ENCODE measurements at places on chromosomes 13 and 19.
A peak's percentile ranks its signal among the peaks of the same experiment; 100 is the strongest.

GRCh38 chr19:4914736-4915501, 5.6 kb downstream of the UHRF1 start:
- peak; percentile 91 for DNase-seq

DNA sequence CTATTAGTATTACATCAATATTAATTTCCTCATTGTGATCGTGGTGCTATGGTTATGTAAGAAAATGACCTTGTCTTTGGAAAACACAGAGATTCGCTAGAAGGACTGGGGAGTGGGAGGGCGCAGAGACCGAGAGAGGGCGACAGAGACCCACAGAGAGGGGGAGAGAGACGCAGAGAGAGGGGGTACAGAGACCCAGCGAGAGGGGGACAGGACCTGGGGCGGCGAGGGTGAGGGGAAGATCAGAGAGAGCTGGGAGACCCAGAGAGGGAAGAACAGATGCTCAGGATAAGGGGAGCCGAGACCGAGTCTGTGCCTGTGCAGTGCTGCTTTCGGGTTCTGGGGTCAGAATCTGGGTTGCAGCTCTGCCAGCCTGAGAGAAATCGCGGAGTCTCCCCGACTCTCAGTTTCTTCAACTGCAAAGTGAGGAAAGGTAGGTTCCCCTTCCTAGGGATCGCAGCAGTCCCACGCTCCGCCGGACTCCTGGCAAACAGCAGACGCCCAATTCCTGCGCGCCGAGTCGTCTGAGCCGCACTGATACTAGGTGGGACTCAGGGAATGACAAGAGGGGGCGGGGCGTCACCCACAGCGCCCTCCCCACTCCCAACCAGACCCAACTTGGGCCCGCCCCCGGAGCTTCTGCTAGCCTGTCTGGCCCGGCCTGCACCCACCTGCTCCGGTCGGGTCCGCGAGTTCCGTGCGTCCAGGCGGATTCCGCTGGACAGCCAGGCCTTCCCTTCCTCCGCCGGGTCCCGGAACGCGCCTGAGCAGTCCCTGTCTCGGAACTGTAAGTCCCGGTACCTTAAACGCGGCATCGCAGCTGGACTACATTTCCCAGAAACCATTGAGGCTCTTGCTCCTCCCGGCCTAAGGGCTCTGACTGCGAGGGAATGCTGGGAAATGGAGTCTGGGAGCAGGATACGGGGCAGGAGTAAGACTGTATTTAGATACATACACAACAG, 15.3 kb downstream of the IZUMO2 start:
- DNase-seq: peak; percentile 97

DNA sequence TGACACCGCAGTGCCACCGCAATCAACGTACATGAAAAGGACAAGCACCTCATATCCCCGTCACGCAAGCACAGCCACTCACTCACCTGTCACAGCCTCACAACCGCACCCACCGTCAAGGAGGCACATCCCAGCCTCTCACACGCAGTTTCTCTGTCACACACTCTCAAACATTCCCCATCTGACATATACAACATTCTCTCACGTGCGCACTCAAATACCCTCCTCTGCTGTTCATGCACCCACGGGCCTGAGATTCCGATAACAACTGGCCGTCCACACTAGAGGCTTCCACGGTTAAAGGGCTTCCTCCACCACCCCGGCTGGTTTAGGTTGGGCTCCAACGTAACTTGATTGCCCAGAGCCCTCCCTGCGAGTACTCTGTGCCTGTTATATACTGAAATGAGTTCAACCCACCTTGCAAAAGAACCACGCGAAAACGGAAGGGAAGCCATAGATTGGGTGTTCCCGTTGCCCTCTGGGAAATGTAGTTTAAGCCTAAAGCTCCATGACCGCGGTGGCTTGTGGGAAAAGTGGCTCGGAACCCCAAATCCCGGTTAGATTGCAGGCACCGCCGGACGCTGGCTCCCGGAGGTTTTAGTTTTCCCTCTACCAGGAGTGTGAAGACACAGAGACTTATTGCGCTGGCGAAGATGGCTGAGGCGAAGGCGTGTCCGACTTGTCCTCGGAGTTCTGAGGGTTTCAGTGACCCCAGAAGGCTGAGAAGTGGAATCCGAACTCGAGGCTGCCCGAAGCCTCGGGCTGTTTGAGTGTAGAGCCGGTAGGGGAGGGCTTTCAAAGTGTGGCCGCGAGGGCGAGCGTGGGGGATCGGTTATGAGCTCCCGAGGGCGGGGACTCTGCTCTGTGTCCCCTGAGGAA, at the start of gene ZNF573:
ZNF573 (minus strand) TSS at position 460 of the 879 bp plus-strand sequence. CDS start 5,857 bp downstream, outside the sequence.
- peak; percentile 92 for DNase-seq

DNA sequence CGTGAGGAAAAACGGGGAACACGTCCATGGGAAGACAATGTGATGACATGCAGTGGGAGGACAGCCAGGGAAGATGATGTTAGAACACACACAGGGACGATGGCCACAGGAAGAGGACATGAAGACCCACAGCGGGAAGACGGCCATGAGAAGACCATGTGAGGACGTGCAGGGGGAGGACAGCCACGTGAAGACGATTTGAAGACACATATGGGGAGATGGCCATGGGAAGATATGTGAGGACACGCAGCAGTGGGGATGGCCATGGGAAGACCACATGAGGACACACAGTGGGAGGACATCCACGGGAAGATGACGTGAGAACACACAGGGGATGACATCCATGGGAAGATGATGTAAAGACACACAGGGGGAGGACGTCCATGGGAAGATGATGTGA, 83.8 kb downstream of the UQCRFS1 start:
- no peak for DNase-seq

DNA sequence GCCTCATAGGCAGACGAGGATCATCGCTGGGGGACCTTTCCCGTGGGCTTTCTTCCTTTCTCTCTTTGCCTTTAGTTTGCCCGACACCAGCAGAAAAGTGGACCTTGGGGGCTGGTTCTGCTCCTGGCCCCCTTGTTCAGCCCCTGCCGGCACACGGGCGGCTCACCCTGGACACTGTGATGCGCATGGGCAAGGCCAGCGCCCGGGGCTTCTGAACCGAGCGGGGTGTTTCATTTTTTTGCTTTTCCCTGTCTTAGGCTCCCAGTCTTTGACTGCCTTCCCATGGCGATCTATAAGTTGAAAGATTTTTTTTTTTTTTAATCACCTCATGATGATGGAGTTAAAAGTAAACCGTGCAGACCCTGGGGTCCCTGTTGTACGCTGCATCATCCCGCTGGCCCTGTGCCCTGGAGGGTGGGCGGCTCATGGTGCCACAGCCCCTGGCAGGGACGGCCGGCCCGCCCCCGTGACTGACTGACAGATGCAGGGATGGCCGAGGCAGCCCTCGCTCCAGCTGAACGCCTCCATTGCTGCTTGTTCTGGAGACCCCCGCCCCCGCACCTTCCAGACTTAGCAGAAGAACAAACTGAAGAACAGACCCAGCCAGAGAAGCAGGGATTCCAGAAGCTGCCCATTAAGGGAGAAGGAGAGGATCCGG, 9.6 kb downstream of the TSSK6 start:
- no peak for DNase-seq

GRCh38 chr19:15212711-15213110, 11.9 kb upstream of the NOTCH3 start:
- DNase-seq: no peak

DNA sequence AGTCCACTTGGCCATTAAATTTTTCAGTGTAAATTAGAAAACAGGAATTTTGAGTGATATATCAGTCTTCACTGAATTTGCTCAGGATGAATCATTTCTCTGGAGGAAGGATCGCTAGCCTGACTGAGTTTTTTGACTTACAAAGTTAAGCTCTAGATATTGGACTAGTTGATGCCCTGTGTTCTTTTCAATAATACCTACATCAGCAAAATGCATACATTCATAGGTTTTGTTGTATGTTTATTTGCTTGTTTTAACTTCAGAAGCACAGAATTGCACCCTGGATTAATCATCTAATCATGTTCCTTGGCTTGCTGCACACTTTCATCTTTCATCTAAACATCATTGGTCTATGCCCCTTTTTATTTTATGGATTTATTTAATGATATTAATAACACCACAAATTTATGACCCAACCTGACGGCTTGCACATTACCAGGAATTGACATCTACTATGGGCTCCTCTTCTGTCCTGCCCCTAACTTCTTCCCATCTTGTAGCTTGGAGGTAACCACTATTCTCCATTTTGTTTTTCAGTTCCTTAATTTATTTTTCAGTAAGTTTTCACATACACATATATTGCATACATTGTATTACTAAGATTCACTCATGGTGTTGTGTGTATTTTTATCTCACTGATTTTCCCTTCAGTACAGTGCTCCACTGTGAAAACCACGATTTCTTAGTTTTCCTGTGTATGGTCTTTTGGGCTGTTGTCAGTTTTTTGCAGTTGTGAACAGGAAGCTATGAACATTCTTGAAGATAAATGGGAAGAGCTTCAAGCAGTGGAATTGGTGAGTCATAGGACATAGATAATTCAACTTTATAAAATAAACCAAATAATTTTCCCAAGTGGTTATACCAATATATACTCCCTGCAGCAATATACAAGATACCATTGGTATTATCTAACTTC, 23.3 kb downstream of the COMMD6 start:
- no peak for DNase-seq

- DNase-seq: no peak
Measured at GRCh38 chr13:79185580-79185979, 220.5 kb downstream of the RBM26 start.

DNA sequence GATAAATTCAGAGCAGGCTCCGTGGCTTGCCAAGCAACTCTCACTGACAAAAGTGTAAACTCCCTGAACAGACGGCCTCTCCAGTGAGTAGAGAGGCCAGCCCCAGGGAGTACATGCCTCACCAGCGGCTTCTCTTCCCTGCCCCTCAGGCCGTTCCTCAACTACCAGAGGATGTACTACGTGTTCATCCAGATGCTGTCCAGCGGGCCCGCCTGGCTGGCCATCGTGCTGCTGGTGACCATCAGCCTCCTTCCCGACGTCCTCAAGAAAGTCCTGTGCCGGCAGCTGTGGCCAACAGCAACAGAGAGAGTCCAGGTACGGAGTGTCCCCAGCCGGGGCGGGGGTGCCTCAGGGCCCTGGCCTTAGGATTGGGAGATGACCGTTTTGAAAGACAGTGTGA, 93.4 kb upstream of the MCF2L start:
- no peak for DNase-seq

DNA sequence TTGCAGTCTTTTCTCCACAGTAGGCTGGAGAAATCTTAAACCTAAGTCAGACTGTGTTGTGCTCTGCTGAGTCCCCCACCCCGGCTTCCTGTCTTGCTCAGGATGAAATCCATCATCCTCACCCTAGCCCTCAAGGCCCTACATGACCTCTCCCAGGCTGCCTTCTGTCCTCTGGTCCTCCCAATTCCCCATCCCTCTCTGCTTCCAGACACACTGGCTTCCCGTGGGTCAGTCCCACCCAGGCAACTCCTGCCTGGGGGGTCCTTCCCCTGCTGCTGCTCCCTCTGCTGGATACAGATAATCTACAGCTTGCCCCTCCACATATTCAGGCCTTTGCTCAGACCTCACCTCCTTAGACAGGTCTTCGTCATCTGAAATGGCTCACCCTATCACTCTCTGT, 18.4 kb upstream of the CBY2 start:
- no peak for DNase-seq

DNA sequence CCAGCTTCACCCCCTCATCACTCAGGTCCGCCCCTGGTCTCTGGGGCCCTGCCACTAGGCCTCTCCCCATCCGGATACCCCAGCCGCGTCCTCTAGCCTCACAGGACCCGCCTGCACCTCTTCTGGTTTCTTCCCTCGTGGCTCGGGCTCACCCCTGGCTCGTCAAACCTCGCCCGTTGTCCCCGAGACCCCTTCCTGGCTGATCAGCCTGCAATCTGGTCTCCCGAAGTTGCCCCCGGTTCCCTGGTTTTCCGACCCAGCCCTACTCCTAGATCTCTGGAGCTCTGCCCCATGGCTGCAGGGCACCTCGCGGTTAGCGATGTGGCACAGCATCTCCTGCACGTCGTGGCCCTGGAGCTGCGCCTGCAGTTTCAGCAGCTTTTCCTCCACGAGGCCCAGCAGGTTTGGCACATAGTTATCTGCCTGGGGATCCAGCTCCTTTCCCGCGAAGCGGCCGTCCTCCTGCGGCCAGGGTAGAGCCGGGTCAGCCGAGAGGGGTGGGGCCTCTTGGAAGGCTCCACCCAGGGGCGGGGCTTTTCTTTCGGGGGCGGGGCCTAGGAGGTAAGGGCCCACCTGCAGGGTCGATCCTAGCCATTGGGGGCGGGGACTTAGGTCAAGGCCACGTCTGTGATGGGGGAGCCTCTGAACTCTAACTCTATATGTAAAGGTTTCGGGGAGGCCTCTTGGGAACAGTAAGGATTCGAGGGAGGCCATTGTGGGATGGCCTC, 2.4 kb upstream of the RGL3 start:
- DNase-seq: no peak

DNA sequence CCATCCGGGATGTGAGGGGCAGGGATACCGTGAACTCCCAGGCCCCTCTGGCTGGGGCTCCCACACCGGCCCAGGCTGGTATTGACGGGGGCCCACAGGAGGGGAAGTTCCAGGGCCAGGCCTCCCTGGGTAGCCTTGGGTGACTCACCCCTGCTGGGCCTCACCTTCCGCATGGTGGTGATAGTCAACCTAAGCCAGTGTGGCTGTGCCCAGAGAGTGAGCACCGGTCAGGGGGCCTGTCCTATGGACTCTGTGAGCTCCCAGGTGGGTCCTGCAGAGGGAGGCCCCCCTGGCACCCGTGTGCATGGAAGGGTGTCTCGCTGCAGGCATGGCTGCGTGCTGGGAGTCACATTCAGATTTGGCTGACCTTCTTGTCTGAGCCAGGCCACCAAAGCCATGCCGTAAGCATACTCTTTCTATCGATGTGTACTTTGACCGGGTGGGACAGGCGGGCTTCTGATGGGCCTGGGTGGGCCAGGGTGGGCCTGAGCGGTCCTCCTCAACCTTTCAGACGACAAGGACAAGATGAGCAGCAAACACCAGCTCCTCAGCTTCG, 27.6 kb downstream of the DHX34 start:
- DNase-seq: no peak

DNA sequence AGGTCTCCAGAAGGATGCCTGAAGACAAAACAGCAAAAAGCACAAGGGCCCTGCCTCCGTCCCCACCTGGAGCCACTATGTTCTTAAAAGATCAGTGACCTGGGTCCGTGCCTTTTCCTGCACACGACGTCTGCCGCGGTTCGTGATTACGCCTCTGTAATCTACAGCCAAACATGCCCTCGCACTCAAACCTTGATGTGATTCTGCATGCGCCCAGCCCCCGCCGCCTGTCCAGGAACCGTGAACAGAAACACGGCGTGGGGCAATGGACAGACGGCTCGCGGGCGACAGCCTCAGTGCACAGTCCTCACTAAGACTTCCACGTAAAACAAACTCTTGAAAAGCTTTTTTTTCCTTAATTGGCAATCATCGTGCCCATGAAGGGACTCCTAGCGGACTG, 15.5 kb downstream of the C13orf46 start:
- no peak for DNase-seq

- no peak for DNase-seq
Measured at GRCh38 chr13:54705738-54706137, 1677.1 kb downstream of the OLFM4 start.
